NCI-H1105 (cell line): ENCODE measurements at places on chromosomes 2 and 18.

GRCh38 chr18:22297008-22297407 lies 120.7 kb downstream of the CTAGE1 start:
- no peak for DNase-seq

DNA sequence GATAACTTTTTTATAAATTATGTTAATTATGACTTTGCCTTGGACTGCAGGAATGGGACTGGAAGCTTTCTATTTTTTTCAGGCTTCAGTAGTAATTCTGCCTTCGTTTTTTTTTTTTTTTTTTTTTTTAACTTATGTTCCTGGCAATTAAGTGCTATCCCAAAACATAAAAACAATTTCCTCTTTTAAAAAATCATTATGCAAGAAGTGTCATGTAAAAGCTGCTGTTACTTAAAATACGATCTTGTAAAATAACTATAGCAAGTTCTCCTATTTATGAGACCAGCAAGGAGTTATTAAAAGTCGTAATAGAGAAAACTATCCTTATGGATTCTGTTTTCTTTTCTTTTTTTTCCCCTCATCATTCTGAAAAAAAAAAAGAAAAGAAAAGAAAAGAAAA lies 301.6 kb upstream of the FBXO11 start:
- DNase-seq = no peak

DNA sequence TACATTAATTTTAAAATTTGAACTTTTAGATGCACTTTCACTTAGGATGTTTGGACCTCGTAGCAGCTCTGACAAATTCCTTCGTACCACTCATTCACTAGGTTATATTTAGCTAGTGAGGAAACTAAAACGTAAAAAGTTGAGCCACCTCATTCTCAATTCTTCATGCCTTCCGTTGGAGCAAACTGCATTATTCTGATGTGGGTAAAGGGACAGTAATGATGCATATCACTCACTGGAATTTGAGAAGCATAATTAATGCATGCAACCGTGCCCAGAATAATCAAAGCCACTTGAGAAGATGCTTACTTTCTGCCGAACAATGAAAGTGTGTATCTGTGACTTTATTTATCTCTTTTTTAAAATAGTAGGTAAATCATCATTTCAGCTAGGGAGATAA lies 2.2 kb downstream of the CNOT9 start:
- DNase-seq = no peak

- peak; percentile 90 for DNase-seq
Measured at GRCh38 chr2:183078464-183079138, at the start of gene DUSP19. Gene DUSP19 (plus strand): TSS chr2:183078747. CDS start chr2:183078934, 187 bp downstream.

DNA sequence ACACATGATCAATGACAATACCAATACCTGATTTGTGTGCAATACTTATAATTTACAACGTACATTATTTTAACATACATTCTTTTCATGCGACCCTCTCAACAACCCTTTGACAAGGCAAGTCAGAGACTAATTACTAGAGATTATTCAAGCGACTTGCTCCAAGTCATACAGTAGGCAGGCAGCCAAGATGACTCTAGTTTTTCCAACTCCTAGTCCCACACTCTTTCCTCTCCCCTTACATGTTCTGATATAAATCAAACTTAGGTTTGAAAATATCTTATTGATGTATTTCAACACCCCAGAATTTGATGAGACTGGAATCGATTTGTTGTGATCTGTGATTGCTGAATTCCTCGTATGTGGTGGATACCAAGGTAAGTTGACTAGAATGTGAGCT lies 8.0 kb upstream of the CYP27C1 start:
- DNase-seq = no peak

GRCh38 chr2:237290261-237290660 lies 123.7 kb downstream of the COL6A3 start:
- DNase-seq = no peak

- DNase-seq = no peak
Measured at GRCh38 chr18:57431002-57431382, 4.2 kb upstream of the ONECUT2 start.

DNA sequence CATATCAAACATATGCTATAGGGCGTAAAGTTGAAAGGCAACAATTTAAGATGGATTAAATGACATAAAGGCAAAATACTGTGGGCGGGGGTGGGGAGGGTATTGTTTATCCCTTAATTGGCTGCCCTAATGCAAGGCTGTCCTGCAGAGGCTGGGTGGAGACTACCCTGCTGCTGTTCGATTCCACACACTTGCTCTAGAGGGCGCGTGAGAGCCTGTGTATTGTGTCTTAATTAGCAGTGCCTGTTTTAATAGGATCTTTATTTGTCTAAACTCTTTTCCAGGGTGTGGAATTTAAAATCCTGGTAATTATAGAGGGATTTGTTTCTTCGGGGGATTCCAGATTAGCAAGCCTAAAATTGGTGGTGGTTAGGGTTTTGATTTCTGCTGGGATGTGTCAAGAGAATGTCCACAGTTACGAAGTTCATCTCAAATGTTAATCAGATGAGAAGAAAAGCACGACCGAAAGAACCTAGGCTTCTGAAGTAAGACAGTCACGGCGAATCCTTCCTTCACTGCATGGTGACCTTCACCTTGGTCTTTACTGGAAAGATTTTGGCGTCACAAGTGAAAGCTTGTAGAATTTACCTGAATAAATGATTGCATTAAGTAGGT lies 103.5 kb upstream of the MAP3K20 start:
- no peak for DNase-seq

GRCh38 chr18:3260995-3261372 lies 949 bp upstream of the MYL12B start:
- DNase-seq = no peak

DNA sequence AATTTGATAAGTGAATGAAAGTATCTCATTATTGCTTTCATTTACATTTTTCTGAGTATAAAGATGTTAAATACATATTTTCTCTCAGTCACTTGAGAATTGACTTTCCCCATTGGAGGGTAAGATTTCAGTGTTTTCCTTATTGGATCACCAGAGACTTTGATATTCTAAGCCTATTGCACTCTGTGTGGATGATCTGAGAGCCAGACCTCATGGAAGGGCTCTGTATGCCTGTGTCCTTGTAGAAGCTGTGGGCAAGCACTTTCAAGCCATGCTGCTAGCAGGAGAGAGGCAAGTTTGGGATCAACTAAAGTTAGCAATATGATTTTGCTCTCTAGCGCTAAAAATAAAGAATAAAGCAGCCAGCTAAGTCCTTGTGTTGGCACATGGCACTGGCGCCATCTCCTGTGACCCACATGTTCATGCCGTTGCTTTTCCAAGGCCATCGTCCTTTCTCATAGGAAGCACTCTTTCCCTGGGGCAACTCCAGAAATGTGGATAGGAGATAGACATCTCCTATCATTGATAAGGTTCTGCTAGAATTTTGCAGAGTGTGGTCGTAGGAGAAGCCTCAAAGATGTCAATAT lies 72.6 kb downstream of the AOX1 start:
- DNase-seq = no peak

DNA sequence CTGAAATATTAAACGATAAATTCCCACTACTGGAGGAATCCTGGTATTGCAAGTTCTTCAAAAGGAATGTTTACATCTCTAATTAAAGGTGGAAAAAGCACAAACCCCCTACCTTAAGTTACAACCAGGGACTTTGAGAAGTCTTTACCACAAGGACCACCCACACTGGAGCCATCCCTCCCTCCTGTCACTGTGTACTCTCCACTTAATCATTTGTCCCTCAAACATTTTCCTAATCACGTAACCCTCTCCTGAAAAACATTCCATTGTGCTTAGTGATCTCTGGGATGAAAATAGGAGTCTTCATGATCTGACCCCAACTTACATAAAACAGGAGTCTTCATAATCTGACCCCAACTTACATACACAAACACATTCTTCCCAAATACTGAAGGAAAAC lies 85.7 kb downstream of the SUCLG1 start:
- no peak for DNase-seq

GRCh38 chr18:58638441-58638840 lies 9.6 kb upstream of the ALPK2 start:
- no peak for DNase-seq

DNA sequence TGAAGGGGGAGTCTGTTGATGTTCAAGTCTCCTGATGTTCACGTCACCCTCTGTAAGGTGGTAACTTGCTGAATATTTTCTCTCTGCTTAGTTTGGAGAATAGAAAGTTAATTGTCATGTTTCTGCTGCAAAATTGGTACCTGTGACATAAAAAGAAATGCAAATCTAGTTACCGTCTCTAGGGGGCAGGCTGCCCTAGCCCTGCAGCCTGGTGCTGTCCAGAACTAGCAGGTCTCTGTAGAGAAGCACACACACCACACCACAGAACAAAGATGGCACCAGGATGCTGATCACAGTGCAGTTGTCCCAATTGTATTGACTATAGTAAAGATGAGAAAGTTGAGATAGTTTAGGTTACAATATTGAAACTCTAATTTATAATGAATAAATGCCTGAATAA lies 47.0 kb downstream of the SLC9A4 start:
- peak; percentile 7 for DNase-seq

- no peak for DNase-seq
Measured at GRCh38 chr18:79047556-79048244, 21.5 kb upstream of the ATP9B start.
